Bronchial epithelial cell (primary cell): ENCODE measurements at places on chromosomes 7 and 10. TPM values are rescaled to one million over a fixed set of nuclear protein-coding genes. Genes with fewer than 3 reads are reported as not detected.

DNA sequence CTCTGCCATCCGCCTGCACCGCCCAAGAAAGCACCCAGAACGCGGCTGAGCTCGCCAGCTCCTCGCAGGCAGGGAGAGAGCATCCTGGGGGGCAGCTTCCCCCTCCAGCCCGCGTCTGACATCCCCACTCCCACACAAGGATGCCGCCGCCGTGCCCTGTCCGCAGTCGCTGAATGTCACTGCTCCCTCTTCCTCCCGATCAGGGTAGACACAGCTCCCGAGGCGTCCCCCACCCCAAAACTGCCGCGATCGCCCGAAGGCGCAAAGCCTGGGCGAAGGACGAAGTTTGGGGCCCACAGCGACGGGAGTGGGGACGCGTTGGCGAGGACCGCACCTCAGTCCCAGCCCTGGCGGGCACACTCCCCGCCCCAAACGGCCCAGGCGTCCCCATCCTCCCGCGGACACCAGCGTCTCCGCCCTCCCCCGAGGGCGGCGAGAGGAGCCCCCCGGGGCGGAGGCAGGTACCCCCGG lies 1.5 kb upstream of the KAT6B start:
- no peak for DNase-seq

GRCh38 chr10:104308439-104308903 lies 29.8 kb downstream of the ITPRIP start:
- no peak for DNase-seq

NKX1-2 gene
- 0.51 and 2.1 TPM in 2 replicates for total RNA-seq

BRI3 gene
- total RNA-seq = 53.7 and 64.0 TPM in 2 replicates

JAKMIP3 gene
- under 0.01 TPM in 1 of 2 replicates, not detected in the other for total RNA-seq
